ENCODE measurements at places on chromosomes 2 and 18. TPM values are rescaled to one million over a fixed set of nuclear protein-coding genes. Genes with fewer than 3 reads are reported as not detected.

DNA sequence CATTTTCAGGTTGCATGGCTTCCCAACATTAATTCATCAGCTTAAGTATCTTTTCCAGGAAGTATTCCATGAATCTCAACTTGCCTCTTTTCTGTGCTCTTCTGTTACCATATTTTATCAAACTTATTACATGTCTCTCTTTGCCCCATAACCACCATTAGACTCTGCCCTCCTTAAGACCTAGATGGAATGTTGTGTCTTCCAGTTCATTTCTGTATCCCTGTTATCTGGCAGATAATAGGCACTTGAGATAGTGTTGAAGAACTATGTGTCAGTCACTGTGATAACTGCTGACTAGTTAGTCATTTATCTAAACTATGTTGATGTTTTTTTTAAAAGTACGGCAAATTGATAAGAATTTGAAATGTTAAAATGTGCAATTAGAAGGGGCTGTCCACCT is 41.8 kb downstream of the GLS start:
- no peaks in the 10 kb centered on the region for H3K27me3 ChIP-seq
- no peak for DNase-seq
- no peaks in the 10 kb centered on the region for H3K4me1 ChIP-seq
- H3K36me3 ChIP-seq, result peaks cover 7% of the 10 kb centered on the region
- H3K4me3 ChIP-seq, result no peak overlapping the region

DNA sequence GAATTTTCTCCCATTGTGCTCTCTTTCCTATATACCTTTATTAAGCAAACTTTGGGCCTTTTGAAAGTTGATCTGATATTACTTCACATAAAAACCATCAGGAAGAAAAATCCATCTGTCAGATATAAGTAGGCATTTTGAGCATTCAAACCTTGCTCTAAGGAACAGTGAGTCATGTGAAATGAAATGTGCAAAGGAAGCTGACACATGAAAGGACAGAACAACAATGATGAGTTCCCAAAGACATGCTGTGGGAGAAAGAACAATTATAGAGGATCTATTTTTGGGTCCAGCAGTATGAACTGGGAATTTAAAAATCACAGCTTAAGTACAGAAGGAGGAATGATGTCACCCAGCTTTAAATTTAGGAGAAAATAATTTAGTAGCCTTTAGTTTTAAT is 18.1 kb downstream of the CALCRL start:
- no peaks in the 10 kb centered on the region for H3K4me1 ChIP-seq
- no peak overlapping the region for H3K27ac ChIP-seq
- H3K36me3 ChIP-seq, result no peaks in the 10 kb centered on the region
- H3K4me3 ChIP-seq, result no peak overlapping the region

DNA sequence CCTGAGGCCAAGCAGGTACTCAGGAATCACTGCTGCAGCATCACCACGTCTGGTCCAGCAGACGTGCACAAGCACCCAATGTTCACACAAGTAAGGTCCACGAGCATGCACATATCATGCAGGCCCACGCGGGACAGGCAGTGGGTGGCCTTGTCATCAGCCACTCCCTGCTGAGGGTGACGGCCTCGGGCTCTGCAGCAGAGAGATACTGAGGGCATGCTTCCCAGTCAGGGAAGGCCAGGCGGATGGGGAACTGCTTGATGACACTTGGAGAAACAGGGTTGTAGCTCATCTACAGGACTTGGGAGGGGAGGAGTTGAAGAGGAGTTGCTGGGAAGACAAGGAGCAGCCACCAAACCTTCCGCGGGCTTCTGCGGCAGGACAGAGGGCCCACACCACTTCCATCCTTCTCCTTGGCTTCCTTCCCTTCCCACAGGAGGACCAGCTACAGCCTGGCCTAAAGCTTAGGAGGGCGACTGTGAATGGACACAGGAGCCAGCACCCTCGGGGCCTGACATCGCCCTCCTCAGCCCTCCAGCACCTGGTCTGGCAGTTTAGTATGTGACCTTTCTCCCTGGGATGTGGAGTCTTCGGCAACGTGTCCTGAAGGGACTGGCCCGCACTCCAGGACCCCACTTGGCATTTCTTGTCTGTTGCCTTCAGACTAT is 15.2 kb downstream of the MFSD2B start:
- no peak for DNase-seq
- H3K4me3 ChIP-seq, result no peak overlapping the region
- no peaks in the 10 kb centered on the region for H3K27me3 ChIP-seq
- H3K36me3 ChIP-seq, result peaks cover 58% of the 10 kb centered on the region
- H3K4me1 ChIP-seq, result no peaks in the 10 kb centered on the region
- no peak overlapping the region for H3K27ac ChIP-seq

DNA sequence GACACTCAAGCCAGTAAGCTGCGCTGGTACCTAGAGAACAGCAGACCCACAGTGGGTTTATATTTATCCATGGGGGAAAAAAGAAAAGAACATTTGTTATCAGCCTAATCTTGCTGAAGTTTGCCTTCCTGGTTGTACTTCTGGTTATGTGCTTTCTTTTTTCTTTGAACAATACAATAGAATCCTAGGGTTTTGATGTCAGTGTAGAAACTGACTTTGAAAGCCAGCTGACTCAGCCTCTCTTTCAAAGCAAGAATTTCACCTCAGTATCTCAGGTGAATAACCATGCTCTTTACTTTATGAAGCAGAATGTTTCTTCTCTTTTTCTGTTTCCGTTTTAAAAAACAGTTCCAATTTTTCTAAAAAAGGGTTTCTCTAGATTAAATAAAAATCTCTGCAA is 78.4 kb downstream of the CD8B2 start:
- H3K36me3 ChIP-seq, result no peaks in the 10 kb centered on the region
- no peak for DNase-seq
- H3K27ac ChIP-seq, result no peak overlapping the region
- peaks cover 18% of the 10 kb centered on the region for H3K4me1 ChIP-seq
- no peak overlapping the region for H3K4me3 ChIP-seq

DNA sequence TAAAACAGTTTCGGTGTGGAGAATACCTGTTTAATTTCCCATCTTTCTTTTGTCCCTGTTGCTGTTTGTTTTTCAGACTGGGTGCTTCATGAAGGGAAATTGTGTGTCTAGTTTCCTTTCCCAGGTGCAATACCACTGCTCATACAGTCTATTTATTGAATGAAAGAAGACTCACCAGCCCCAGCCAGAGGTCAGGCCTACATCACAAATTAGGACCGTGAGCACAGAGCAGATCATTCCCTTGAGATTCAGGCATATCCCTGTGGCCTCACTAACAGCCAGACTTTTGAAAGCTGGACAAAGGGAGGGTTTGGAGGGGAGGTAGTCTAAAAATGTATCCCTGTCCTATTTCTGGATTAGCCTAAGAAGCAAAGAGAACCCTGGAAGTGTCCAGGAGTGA is 278.9 kb downstream of the IRS1 start:
- no peaks in the 10 kb centered on the region for H3K27me3 ChIP-seq
- no peak overlapping the region for H3K27ac ChIP-seq
- no peaks in the 10 kb centered on the region for H3K4me1 ChIP-seq
- no peaks in the 10 kb centered on the region for H3K36me3 ChIP-seq
- H3K4me3 ChIP-seq, result no peak overlapping the region
- no peak for DNase-seq

- peaks cover 6% of the 10 kb centered on the region for H3K36me3 ChIP-seq
- H3K27ac ChIP-seq, result no peak overlapping the region
- H3K4me3 ChIP-seq, result no peak overlapping the region
- DNase-seq, result no peak
Measured at GRCh38 chr2:239137898-239138283, 262.9 kb downstream of the HDAC4 start.

GRCh38 chr18:42872838-42873237 is 242.6 kb downstream of the RIT2 start:
- no peaks in the 10 kb centered on the region for H3K36me3 ChIP-seq
- no peaks in the 10 kb centered on the region for H3K4me1 ChIP-seq
- DNase-seq, result no peak
- no peak overlapping the region for H3K4me3 ChIP-seq

DNA sequence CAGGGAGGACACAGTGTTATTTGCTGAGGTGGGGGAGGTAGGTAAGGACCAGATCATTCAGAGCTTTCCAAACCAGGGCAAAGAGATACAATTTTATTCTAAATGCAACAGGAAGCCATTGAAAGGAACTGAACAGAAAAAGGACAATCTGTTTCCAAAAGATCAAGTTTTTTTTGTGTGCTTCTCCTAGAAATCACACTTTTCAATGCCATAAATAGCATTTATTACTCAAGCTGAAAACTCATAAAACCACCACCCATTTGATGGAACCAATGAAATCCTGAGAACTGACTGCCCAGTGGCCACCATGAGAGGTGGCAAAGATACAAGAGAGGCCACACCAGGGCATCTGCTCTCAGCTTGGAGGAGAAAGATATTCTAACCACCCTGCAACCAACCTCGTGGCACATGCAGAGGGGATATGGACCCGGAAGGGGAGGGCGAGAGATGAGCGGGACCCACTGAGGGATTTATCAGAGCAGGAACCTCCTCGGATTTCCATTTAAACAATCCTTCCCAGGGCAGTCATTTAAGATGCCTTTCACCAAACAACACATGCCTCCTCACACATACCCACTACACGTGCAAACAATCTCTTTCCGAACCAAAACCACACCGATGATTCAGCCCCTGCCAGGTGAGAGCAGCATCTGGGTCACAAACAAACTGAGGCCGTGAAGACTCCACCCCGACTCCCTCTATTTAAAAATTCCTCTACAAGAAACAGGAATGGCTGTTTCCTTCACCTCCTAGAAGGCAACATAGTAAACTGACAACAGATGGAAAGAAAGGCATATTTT is 8.8 kb downstream of the CYB5A start:
- no peak overlapping the region for H3K27ac ChIP-seq
- H3K36me3 ChIP-seq, result no peaks in the 10 kb centered on the region
- H3K4me3 ChIP-seq, result no peak overlapping the region
- H3K27me3 ChIP-seq, result no peaks in the 10 kb centered on the region
- H3K4me1 ChIP-seq, result peaks cover 42% of the 10 kb centered on the region
- DNase-seq, result no peak

GRCh38 chr2:69181806-69182427 is 168.9 kb downstream of the ANTXR1 start:
- H3K4me1 ChIP-seq, result peaks cover 9% of the 10 kb centered on the region
- H3K27me3 ChIP-seq, result no peaks in the 10 kb centered on the region
- no peak overlapping the region for H3K27ac ChIP-seq
- DNase-seq, result no peak
- no peaks in the 10 kb centered on the region for H3K36me3 ChIP-seq

- no peaks in the 10 kb centered on the region for H3K27me3 ChIP-seq
- H3K4me1 ChIP-seq, result peaks cover 23% of the 10 kb centered on the region
- H3K27ac ChIP-seq, result no peak overlapping the region
- no peak overlapping the region for H3K4me3 ChIP-seq
- no peak for DNase-seq
Measured at GRCh38 chr18:21056545-21056944, 55.1 kb downstream of the ROCK1 start.

DNA sequence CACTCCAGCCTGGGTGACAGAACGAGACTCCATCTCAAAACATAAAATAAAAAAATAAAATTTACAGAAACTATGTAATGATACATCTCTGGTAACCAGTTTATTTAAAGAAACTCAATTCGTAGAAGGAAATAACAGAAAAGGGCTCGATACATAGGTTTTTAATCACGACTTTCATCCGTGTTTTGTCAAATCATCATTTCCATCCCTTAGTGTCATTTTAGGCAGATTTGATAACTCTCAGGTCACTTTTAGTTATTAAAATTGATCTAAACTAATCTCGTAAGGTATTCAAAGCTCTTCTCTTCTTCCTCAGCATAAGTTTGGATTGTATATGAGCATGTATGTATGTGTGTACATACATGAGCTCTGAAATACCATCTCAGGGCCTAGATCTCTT is 59.3 kb upstream of the SPTBN1 start:
- no peaks in the 10 kb centered on the region for H3K4me1 ChIP-seq
- DNase-seq, result no peak
- no peak overlapping the region for H3K4me3 ChIP-seq
- no peaks in the 10 kb centered on the region for H3K36me3 ChIP-seq

- no peaks in the 10 kb centered on the region for H3K4me1 ChIP-seq
- no peak overlapping the region for H3K4me3 ChIP-seq
- no peak overlapping the region for H3K27ac ChIP-seq
- no peak for DNase-seq
Measured at GRCh38 chr2:53740170-53740569, 27.4 kb upstream of the CHAC2 start.

DNA sequence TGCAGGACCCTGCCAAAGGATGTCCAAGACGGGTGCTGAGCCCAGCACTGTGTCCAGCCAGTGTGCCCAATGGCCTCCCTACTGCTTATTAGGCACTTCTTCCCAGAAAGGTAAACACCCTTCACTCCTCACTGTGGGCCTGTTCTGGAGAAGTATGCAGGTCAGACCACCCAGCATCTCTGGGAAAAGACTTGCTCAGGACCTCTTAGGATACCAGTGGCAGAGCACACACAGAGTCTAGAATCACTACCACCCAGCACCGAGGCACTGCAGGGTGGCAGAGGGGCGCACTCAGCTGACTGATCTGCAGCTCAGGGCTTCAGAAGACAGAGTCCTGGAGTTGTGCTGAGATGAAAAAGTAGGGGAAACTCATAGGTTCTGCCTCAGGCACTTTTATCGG is 25.8 kb downstream of the XDH start:
- no peaks in the 10 kb centered on the region for H3K27me3 ChIP-seq
- H3K27ac ChIP-seq, result no peak overlapping the region
- no peak overlapping the region for H3K4me3 ChIP-seq
- H3K4me1 ChIP-seq, result no peaks in the 10 kb centered on the region
- no peaks in the 10 kb centered on the region for H3K36me3 ChIP-seq
- no peak for DNase-seq

The LYG2 gene
- not detected for total RNA-seq

The EVX2 gene
- not detected for total RNA-seq

The SLC5A7 gene
- total RNA-seq, result not detected

The NOSTRIN gene
- 4.7 TPM for total RNA-seq

The SLC9A4 gene
- total RNA-seq, result 0.08 TPM
